ENCODE measurements at places on chromosomes 12 and 14. TPM values are rescaled to one million over a fixed set of nuclear protein-coding genes. Genes with fewer than 3 reads are reported as not detected.

Gene SCFD1
- total RNA-seq = 79.3 TPM

Gene TSPAN8
- total RNA-seq = 1,460 TPM

Gene IRAK3
- total RNA-seq = 11.1 TPM

Gene OVCH1
- 0.70 TPM for total RNA-seq

Gene SPTLC2
- 58.6 TPM for total RNA-seq

Gene GPRC5A
- total RNA-seq = 326 TPM

Gene ADGRD1
- 12.9 TPM for total RNA-seq

Gene GNB3
- 0.96 TPM for total RNA-seq

Gene TSPAN9
- total RNA-seq = 28.4 TPM

Gene KRT6C
- 0.20 TPM for total RNA-seq

Gene ARHGAP9
- 18.5 TPM for total RNA-seq

Gene DBX2
- total RNA-seq = not detected

Gene CDC42BPB
- total RNA-seq = 77.6 TPM

Gene ESYT1
- total RNA-seq = 75.7 TPM

GRCh38 chr12:116039081-116039480 is 238.4 kb downstream of the MED13L start:
- DNase-seq = no peak

DNA sequence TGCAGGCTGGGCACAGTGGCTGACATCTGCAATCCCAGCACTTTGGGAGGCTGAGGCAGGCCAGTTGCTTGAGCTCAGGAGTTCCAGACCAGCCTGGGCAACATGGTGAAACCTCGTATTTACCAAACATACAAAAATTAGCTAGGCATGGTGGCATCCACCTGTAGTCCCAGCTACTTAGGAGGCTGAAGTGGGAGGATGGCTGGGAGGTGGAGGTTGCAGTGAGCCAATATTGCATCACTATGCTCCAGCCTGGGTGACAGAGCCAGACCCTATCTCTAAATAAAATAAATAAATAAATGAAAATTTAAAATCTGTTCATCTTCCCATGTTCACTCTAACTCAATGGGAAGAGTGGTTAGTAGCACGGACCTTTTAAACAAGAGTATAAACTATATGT is 71.2 kb downstream of the ELK3 start:
- no peak for DNase-seq

- DNase-seq = no peak
These were observed 99.9 kb downstream of the C12orf50 start for GRCh38 chr12:87929346-87929745.

GRCh38 chr12:10395390-10395998 is 5.7 kb upstream of the KLRK1 start:
- no peak for DNase-seq

DNA sequence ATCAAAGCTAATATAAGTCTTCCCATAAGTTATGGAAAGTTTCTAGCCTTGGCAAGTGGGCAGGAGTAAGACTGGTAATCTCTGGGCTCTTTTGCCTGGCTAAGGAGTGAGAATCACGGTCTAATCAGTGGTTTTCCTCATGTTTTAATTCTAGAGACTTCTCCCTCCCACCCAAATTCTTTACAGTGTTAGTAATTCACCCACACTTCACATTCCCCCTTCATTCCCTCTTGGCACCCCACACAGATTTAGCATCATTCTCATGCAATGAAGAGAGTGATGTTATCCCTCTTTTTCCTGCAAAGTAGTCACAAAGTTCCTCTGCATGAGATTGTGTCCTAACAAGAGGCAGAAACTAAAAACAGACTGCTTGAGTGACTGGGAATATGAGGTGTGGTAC is 28.6 kb upstream of the CACNA2D4 start:
- no peak for DNase-seq

- no peak for DNase-seq
These were observed 40.5 kb downstream of the ESR2 start for GRCh38 chr14:64253672-64254071.

DNA sequence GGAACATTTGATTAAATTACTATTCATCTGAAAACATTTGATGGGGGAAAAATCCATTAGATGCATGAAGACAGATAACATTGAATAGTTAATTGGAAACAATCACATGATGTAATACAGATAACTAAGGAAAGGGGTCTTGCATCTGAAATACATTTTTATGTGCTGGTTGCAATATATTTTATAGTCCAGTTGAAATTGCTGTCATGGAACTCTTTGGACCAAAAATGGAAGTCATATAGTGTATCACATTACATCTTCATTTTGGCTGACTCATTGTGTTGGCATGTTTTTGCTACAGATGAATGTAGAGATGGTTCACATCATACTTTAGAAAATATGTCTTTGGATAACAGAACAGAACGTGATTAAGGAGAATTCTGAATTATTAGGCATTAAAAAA is 43.0 kb upstream of the GNPNAT1 start:
- no peak for DNase-seq

DNA sequence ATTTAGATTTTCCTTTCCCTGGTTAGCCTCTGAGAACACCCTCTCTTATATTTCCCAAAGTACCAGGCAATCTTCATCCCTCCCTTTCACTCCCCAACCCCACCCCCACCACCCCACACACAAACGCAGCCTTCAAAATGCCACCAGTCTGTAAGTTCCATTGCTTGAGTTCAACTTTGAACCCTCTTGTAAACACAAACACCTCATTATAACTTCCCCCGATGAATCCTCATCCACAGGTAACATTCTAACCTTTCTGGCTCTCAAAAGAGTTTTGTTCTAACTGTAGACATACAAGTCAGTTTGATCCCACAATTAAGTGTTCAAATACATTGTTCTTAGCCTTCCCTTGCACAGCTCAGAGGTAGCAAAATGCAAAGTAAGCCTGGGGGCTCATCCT is 199.4 kb upstream of the FOXN3 start:
- no peak for DNase-seq

GRCh38 chr12:25051171-25051570 is 102.3 kb upstream of the BCAT1 start:
- no peak for DNase-seq

- DNase-seq = peak; percentile 95
These were observed 602 bp upstream of the FBXO33 start for GRCh38 chr14:39432619-39433451.

DNA sequence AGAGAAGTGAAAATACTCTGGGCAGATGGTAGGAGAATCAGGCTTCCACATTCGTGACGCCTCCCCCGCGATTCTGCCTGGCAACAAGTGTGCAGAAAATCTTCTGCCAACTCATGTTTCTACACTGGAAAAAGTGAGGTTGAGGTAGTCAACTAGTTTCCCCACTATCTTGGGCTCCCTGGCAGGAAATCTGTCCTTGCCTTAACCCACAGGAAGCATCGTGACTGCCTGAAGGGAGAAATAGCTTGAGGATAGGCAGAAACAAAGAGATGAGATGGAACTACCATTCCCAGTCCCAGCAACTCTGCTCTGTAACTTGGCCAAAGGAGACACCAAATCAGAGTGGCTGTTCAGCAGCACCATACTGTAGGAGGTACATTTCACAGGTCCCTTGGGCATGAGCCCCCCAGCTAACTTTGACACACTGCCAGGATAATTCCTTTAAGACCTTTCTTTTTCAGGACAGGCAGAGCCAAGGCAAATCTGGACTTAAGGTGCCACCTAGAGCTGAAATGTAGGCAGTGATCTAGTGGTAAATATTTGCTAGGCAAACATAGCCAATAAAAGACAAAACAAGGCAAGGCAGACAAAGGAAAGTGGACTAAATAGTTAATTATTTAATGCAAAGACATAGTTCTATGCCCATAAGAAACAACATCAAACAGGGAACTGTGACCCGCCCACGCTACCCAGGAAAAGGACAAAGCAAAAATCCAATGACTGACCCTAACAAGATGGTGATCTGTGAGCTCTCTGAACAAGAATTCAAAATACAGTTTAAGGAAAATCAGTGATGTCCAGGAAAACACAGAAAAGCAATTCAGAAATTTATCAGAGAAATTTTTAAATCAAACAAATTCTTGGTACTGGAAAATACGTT is 205.1 kb downstream of the PTPRO start:
- no peak for DNase-seq

GRCh38 chr12:84159260-84159659 is 753.3 kb downstream of the SLC6A15 start:
- no peak for DNase-seq

- no peak for DNase-seq
These were observed 466.5 kb downstream of the TMTC2 start for GRCh38 chr12:83153177-83153576.

- DNase-seq = no peak
These were observed 45.9 kb upstream of the BDKRB2 start for GRCh38 chr14:96158735-96159134.

- DNase-seq = no peak
These were observed 184.4 kb upstream of the BCL2L14 start for GRCh38 chr12:11886339-11886738.

DNA sequence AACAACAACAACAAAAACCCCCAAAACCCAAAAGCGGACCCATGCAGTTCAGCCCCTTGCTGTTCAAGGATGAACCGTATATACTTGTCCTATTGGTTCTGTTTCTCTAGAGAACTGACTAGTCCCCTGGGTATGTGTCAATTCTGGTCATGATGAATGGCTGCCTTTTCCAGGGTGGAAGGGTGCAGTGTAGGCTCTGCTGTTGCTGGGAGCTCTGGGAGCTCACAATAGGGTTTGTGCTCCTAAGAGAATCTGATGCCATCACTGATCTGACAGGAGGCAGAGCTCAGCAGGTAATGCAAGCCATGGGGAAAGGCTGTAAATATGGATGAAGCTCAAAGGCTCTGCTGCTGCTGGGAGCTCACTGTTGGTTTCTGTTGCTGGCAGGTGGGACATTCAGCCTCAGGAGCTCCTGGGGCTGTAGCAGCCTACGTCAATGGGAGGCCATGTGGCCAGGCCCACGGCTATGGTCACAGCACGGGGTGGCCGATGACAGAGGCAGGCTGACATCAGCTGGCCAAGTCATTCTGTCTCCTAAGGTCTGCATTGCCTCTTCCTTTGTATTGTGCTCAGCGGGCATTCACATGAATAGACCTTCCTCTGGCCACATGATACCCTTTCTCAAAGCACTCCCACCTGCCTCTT is 37.9 kb downstream of the DLK1 start:
- no peak for DNase-seq

- DNase-seq = no peak
These were observed 33.8 kb upstream of the GPATCH2L start for GRCh38 chr14:76117789-76118484.

DNA sequence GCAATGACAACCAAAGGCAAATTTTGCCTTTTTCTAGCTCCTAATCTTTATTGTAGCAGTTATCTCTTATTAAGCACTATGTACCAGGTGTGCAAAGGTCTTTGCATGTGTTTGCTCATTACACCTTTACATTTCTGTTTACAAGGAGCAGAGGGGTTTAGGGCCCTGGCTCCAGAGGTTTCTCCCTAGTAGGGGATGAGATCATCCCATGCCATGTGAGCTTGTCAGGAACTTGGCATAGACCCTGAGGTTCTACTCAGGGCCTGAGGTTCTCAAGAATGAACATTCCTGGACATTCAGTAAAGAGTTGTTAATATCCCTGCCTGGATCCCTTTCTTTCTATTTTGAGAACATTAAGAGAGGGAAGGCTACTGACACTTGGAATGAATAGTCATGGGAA is 292.0 kb downstream of the RPAP3 start:
- DNase-seq = no peak

- no peak for DNase-seq
These were observed 935 bp downstream of the TBC1D30 start for GRCh38 chr12:64825143-64826021.

DNA sequence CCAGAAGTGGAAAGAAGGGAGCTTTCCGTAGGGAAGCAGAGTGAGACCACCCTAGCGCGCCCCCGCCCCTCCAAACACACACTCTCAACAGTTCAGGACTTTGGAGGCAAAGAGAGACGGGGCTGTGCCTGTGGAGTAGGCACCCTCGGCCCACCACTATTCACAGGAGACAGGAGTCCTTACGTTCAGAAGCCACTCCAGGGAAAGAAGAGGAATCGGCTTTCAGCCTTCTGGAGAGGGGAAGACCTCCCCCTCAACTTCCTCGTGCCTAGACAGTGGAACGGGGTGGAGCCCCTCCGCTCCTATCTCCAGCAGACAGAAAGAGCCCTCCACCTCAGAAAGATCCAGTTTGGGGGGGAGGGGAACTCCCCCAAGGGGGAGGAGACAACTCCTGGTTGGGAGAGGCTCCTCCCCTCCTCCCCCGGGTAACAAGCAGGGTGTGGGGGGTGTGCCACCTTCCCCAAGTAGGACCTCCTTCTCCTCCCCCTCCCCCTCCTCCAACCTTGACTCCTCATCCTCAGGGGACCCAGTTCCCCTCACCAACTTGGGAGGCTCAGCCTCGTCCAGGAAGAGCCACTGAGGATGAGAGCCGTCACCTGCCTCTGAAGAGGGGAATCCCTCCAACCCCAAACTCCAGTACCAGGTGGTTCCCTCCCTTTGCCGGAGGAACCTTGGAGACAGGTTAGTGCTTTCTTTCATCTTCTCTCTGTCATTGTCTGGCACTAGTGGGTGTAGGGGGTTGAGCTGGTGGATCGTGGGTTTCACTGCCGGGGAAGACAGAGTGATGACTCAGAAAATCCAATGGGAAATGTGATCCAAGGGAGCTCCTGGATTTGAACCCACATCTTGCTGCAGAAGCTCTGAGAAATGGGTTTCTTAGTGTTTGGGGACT is 883 bp downstream of the FOXJ2 start:
- no peak for DNase-seq

DNA sequence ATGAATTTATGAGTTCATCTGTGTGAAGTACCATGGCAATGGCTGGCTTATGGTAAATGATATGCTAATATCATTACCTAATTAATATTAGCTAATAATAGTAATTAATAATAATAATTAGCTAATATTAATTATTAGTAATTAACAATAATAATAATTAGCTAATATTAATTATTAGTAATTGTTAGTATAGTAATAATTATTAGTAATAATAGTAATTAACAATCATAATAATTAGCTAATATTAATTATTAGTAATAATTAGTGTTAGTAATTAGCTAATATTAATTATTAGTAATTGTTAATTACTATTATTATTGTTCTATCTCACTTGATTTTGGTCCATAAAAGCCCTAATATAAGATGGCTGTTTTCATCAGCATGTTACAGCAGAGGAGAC is 19.8 kb downstream of the RERG start:
- DNase-seq = no peak

DNA sequence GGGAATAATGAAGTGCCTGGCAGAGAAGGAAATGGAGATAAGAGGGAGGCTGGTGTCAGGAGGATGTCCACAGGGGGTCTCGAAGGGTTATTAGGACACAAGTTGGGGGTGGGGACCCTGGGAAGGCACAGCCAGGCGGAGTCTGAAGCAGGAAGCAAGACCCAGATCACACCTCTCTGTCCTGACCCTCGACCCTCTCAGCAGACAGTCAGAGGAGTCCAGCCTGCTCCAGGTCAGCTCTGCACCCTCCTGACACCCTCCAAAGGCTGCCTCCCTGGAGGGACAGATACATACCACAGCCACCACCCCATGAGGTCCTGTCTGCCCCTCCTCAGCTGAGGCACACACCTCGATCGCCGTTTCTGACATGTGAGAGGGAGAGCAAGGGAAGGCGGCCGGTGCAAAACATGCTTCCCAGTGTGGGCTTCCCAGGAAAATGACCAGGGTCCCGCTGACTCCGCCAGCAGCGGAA is 9.0 kb downstream of the BCL11B start:
- DNase-seq = no peak
